ENCODE measurements at places on chromosomes 16 and 17. TPM values are rescaled to one million over a fixed set of nuclear protein-coding genes. Genes with fewer than 3 reads are reported as not detected.

GRCh38 chr17:17680477-17681186 lies 626 bp upstream of the RAI1 start:
- H3K27ac ChIP-seq, result peak overlapping the region; percentile 99
- no peaks in the 10 kb centered on the region for H3K36me3 ChIP-seq
- peaks cover 24% of the 10 kb centered on the region for H3K4me1 ChIP-seq
- DNase-seq, result no peak
- peak overlapping the region; percentile 77 for H3K4me3 ChIP-seq

The MT1F gene
- total RNA-seq, result 18.5 TPM

DNA sequence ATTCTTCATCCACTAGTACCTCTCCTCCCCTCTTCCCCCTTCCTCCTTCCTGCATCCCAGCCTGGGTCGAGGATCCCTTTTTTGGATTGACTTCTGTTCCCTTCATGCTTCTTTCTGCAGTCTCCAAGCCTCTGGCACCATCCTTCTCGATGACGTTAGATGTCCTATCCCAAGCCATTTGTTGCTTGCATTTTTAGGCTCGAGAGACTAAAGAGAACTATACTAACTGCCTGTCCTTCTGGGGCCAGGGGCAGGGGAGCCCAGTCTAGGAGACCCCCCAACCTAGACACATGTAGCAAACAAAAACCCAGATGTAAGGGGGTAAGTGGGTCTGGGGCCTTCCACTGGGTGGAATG lies 23.9 kb downstream of the UNK start:
- H3K27ac ChIP-seq, result peak overlapping the region; percentile 50
- DNase-seq, result no peak
- H3K36me3 ChIP-seq, result peaks cover 17% of the 10 kb centered on the region
- H3K4me1 ChIP-seq, result no peaks in the 10 kb centered on the region
- H3K27me3 ChIP-seq, result no peaks in the 10 kb centered on the region
- H3K4me3 ChIP-seq, result no peak overlapping the region

The WRAP53 gene
- total RNA-seq, result 8.6 TPM

- no peak for DNase-seq
- no peaks in the 10 kb centered on the region for H3K27me3 ChIP-seq
Observed at GRCh38 chr17:36498560-36499300, 12.2 kb downstream of the ZNHIT3 start.

GRCh38 chr16:78072275-78072674 lies 27.2 kb upstream of the WWOX start:
- no peak overlapping the region for H3K27ac ChIP-seq
- no peaks in the 10 kb centered on the region for H3K27me3 ChIP-seq
- no peak for DNase-seq

The SPNS2 gene
- total RNA-seq, result 14.0 TPM

DNA sequence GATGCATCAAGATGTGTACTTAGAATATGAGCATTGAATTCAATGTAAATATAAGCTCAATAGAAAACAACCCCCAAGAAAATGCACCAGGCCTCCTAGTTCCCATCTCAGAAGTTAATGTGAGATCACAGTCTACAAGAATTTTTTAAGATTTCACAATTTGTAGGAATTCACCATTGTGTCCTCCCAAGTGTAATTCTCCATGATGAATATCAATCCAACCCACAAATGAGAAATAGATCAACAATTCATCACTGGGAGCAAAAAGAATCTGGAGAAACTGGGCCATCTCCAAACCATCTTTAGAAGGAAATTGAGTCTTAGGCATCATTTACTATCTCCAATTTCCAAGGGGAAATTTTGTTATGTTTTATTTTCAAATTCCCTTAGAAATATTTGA lies 310.5 kb upstream of the GOT2 start:
- no peak overlapping the region for H3K4me3 ChIP-seq
- no peaks in the 10 kb centered on the region for H3K27me3 ChIP-seq
- H3K4me1 ChIP-seq, result no peaks in the 10 kb centered on the region
- DNase-seq, result no peak

DNA sequence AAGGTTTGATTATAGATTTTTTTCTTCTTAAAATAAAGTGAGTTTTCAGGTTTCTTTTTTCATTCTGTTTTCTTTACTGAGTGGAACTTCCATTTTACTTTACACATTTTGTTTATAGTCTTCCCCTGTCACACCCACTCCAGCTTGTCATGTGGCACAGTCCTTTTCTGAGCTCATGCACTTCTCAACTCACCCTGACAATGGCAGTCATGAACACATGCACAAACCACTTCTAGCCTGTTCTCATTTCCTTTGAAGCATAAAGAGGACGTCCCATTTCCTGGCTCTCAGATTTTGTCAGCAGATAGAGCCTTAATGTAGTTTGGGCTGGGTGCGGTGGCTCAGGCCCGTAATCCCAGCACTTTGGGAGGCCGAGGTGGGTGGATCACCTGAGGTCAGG lies 168.0 kb downstream of the AHSP start:
- H3K27me3 ChIP-seq, result no peaks in the 10 kb centered on the region
- H3K36me3 ChIP-seq, result no peaks in the 10 kb centered on the region
- no peaks in the 10 kb centered on the region for H3K4me1 ChIP-seq
- no peak overlapping the region for H3K27ac ChIP-seq

- no peak overlapping the region for H3K27ac ChIP-seq
- no peak overlapping the region for H3K4me3 ChIP-seq
- H3K4me1 ChIP-seq, result no peaks in the 10 kb centered on the region
Observed at GRCh38 chr17:27856676-27857432, 36.3 kb downstream of the LYRM9 start.

GRCh38 chr16:57643147-57643874 lies 14.9 kb downstream of the ADGRG1 start:
- no peaks in the 10 kb centered on the region for H3K27me3 ChIP-seq
- DNase-seq, result no peak

The TBC1D3 gene
- not detected for total RNA-seq

- H3K27me3 ChIP-seq, result peaks cover 16% of the 10 kb centered on the region
- H3K27ac ChIP-seq, result no peak overlapping the region
- no peaks in the 10 kb centered on the region for H3K36me3 ChIP-seq
- H3K4me3 ChIP-seq, result no peak overlapping the region
- H3K4me1 ChIP-seq, result no peaks in the 10 kb centered on the region
Observed at GRCh38 chr16:87041286-87041685, 275.9 kb downstream of the C16orf95 start.

GRCh38 chr16:78816499-78817195 lies 717.2 kb downstream of the WWOX start:
- H3K27ac ChIP-seq, result peak overlapping the region; percentile 15
- DNase-seq, result peak; percentile 22
- no peaks in the 10 kb centered on the region for H3K36me3 ChIP-seq
- H3K4me1 ChIP-seq, result no peaks in the 10 kb centered on the region

DNA sequence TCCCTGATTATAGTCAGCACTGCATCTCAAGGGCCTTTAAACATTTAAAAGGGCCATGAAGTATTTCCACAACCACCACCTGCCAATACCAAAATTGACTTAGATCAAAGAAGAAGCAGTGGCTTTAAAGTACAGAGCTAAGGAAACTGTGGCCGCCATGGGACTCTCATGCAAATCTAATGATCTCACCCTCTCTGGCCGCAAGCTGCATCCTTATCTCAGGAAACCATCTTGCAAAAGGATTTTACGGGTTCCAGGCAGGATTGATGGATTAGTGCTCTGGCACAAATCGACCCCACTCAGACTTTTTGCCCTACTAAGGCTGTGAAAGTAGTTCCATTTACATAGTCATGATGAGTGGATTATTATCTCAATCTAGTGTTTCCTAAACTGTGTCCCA lies 22.6 kb downstream of the CDRT4 start:
- DNase-seq, result no peak
- no peaks in the 10 kb centered on the region for H3K27me3 ChIP-seq
- no peaks in the 10 kb centered on the region for H3K4me1 ChIP-seq
- H3K27ac ChIP-seq, result no peak overlapping the region
- no peak overlapping the region for H3K4me3 ChIP-seq

GRCh38 chr16:12242516-12242915 lies 266.0 kb downstream of the SNX29 start:
- H3K27ac ChIP-seq, result no peak overlapping the region
- H3K27me3 ChIP-seq, result no peaks in the 10 kb centered on the region
- no peaks in the 10 kb centered on the region for H3K4me1 ChIP-seq
- H3K36me3 ChIP-seq, result no peaks in the 10 kb centered on the region
- no peak for DNase-seq

The CACNG3 gene
- total RNA-seq, result not detected

The KCNJ16 gene
- 1.3 TPM for total RNA-seq

- H3K36me3 ChIP-seq, result no peaks in the 10 kb centered on the region
- no peaks in the 10 kb centered on the region for H3K27me3 ChIP-seq
- DNase-seq, result peak; percentile 29
- no peak overlapping the region for H3K4me3 ChIP-seq
- no peaks in the 10 kb centered on the region for H3K4me1 ChIP-seq
Observed at GRCh38 chr16:71537643-71538042, 11.4 kb downstream of the CHST4 start.

- no peak overlapping the region for H3K27ac ChIP-seq
- no peaks in the 10 kb centered on the region for H3K4me1 ChIP-seq
- H3K27me3 ChIP-seq, result no peaks in the 10 kb centered on the region
- no peaks in the 10 kb centered on the region for H3K36me3 ChIP-seq
- no peak overlapping the region for H3K4me3 ChIP-seq
Observed at GRCh38 chr17:19978805-19979211, 1.2 kb upstream of the AKAP10 start.

DNA sequence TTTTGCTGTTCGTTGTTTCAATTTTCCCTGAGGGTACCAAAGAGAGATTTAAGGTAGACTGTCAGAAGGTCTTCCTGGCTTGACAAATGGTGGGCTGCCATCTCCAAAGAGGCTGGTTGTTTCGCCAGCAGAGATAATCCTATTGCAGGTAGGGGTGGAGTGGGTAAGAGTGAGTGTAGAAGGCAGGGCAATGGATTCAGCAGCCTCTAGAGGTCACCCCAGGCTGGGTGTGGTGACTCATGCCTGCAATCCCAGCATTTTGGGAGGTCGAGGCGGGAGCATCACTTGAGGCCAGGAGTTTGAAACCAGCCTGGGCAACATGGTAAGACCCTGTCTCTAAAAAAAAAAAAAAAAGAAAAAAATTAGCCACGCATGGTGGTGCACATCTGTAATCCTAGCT lies 34.6 kb downstream of the DCAKD start:
- H3K36me3 ChIP-seq, result no peaks in the 10 kb centered on the region
- no peak overlapping the region for H3K4me3 ChIP-seq
- peaks cover 13% of the 10 kb centered on the region for H3K4me1 ChIP-seq
- no peak for DNase-seq

GRCh38 chr17:66021757-66022156 lies 170.2 kb downstream of the CEP112 start:
- no peak overlapping the region for H3K27ac ChIP-seq
- H3K27me3 ChIP-seq, result no peaks in the 10 kb centered on the region
- no peaks in the 10 kb centered on the region for H3K4me1 ChIP-seq
- DNase-seq, result no peak
- no peaks in the 10 kb centered on the region for H3K36me3 ChIP-seq
- H3K4me3 ChIP-seq, result no peak overlapping the region

The SLFN11 gene
- total RNA-seq, result 7.7 TPM

DNA sequence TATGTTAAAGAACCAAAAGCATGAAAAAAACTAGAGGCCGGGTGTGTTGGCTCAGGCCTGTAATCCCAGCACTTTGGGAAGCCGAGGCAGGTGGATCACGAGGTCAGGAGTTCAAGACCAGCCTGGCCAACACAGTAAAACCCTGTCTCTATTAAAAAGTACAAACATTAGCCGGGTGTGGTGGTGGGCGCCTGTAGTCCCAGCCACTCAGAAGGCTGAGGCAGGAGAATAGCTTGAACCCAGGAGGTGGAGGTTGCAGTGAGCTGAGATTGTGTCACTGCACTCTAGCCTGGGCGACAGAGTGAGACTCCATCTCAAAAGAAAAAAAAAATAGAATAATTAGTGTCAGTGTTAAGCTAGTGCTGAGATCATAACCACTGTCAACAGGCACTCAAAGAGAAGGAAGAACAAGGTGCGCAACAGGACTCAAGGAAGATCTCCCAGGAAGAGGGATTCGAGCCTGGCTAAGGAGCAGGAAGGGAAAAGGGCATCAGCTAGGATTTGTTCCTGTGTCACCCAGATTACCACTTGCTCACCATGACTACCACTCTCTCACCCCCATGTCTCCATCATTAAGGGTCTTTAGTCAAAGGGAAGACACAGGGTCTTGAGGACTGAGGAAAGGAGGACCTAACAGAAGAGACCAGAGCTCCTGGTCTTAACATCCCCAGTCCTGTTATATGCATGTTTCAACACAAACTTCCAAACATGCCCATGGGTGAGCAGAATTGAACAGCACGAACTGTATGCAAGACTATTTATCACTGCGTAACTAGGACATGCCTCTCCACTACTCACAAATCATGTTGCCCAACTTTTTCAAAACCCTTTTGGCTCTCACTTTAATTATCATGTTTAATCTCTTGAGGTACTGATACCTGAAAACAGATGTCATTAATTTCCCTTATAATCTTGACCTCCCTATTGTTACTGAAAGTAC lies 88.3 kb upstream of the PLEKHM1 start:
- H3K36me3 ChIP-seq, result no peaks in the 10 kb centered on the region
- no peaks in the 10 kb centered on the region for H3K4me1 ChIP-seq
- DNase-seq, result no peak
- no peak overlapping the region for H3K27ac ChIP-seq
- no peaks in the 10 kb centered on the region for H3K27me3 ChIP-seq

DNA sequence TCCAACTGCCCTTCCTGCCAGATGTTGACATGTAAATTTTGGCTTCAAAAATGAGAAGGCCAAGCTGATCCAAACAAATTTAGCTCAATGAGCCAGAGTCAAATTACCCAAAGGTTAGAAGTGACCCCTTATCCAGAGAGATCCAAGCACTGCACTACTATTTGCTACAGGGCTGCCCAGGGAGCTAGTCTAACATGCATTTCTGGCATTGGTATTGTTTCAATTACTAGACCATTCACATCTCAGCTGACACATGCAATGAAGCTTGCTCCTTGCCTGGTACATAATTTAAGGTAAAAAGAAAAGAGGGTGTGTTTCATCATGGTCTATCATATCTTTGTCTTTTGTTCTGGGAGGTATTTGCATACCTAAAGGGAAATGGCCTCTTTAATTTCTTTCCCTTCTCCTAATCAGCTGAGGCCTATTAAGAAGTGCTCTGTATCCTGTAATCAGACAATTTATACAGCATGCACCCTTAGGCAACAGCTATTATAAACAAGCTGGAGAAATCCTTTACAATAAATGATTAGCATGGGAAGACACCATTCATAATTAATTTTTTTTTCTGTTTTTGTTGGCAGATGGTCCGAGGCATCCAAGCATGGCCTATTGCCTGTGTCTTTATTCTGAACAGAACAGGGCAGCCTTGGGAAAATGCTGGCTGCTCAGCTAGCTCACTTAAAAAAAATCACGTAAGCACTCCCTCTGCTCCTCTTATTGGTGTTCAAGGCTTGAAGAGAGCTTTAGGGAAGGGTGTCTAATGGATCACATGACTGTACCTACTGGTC lies 161.5 kb upstream of the SALL1 start:
- H3K36me3 ChIP-seq, result no peaks in the 10 kb centered on the region
- H3K27me3 ChIP-seq, result no peaks in the 10 kb centered on the region
- no peak overlapping the region for H3K27ac ChIP-seq
- no peaks in the 10 kb centered on the region for H3K4me1 ChIP-seq
- no peak for DNase-seq

DNA sequence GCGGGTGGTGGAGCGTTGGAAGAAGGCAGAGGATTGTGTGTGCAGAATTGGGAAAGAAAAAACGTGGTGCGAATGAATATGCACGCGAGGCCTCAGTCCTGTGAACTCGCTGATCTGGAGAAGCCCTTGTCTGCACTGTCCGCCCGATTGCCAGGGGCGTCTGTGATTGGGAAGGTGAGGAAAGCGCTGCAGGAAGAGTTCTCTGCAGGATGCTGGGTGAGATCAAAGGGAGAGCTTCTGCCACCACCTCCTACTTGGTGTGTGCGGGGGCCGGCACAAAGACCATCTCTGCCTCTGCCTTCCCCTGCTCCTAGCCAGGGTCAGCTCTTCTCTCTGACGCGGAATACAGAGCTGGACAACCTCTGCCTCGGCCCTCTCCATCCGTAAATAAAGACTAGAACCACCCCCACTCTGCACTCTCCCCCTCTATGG lies 841 bp upstream of the RAB5C start:
- peak overlapping the region; percentile 95 for H3K4me3 ChIP-seq
- no peak overlapping the region for H3K27ac ChIP-seq
- H3K27me3 ChIP-seq, result no peaks in the 10 kb centered on the region
- H3K4me1 ChIP-seq, result peaks cover 9% of the 10 kb centered on the region

Data from prostate gland (tissue), 2 donors.